Type B pancreatic cell (in vitro differentiated cells): ENCODE measurements at places on chromosomes 13 and 19. TPM values are rescaled to one million over a fixed set of nuclear protein-coding genes. Genes with fewer than 3 reads are reported as not detected.

Gene ZNF729
- not detected in 2 replicates for total RNA-seq

Gene CCL25
- total RNA-seq = 1.4 and 5.6 TPM in 2 replicates

Gene SACS
- total RNA-seq = 17.0 and 49.6 TPM in 2 replicates

Gene IZUMO4
- total RNA-seq = 4.9 and 7.4 TPM in 2 replicates

DNA sequence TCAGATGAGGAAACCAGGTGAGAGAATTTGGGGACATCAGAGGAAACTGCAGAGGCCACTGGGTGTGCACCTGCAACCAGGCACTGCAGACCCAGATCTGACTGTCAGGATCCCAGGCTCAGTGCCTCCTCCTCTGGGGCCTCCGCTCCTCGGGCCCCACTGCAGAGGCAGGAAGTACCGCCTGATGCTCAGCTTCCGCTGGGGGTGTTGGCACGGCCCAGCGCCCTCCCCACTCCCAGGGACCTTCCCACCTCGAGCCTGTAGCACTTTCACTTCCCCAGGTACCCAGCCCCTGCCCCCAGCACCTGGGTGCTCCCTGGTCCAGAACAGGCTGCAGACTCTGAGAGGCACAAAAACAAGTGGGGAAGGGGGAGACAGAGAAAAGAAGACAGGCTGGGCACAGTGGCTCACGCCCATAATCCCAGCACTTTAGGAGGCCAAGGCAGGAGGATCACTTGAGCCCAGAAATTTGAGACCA, 1.4 kb upstream of the CD37 start:
- H3K36me3 ChIP-seq = peaks cover 8% of the 10 kb centered on the region
- peaks cover 7% of the 10 kb centered on the region for H3K27me3 ChIP-seq
- H3K4me1 ChIP-seq = peaks cover 12% of the 10 kb centered on the region

GRCh38 chr13:66347486-66348117, 882.5 kb downstream of the PCDH9 start:
- no peak overlapping the region for H3K4me3 ChIP-seq
- H3K4me1 ChIP-seq = peaks cover 35% of the 10 kb centered on the region
- H3K36me3 ChIP-seq = no peaks in the 10 kb centered on the region
- H3K27me3 ChIP-seq = no peaks in the 10 kb centered on the region

DNA sequence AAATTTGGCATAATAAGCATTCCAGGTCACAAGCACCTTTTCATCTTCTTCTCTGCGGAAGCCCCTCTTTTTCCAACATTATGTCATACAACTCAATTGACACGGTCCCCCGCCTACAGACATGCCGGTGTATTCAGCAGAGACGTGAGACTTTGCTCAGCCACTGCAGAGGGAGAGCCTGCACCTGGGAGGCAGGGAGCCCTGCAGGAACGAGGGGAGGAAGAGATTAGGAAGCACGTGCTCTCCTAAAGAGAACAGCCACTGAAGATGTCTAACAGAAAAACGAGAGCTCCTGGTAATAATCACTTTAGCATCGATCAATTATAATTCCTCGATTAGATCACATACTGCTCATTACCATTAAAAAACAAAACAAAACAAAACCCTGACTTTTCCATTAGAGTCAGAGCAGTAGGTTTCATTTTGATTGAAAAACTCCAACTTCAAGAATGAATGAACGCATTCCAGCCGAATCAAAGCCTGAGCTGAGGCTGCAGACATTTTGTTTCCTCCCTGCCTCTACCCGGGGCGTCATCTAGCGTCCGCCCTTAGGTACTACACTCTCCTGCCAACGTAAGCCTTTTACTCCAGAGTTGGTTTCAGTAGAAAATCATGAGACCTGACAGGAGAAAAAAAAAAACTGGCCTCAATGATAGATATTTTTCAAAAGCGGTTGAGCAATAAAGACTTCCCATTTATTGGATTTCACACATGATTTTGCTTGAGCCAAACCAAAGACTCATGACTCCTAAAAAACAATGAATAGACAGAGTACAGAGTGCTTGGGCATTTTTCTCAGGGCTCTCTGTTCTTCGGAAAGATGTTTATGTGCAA, 194.5 kb downstream of the KATNAL1 start:
- H3K4me3 ChIP-seq = peak overlapping the region; percentile 89
- H3K27ac ChIP-seq = peak overlapping the region; percentile 87
- H3K36me3 ChIP-seq = no peaks in the 10 kb centered on the region
- DNase-seq = peak; percentile 87
- peaks cover 2% of the 10 kb centered on the region for H3K27me3 ChIP-seq

GRCh38 chr19:56751078-56751489, 79.5 kb upstream of the ZNF835 start:
- H3K4me1 ChIP-seq = no peaks in the 10 kb centered on the region
- no peaks in the 10 kb centered on the region for H3K27me3 ChIP-seq
- no peaks in the 10 kb centered on the region for H3K36me3 ChIP-seq
- DNase-seq = no peak
- no peak overlapping the region for H3K4me3 ChIP-seq
